ENCODE measurements at places on chromosomes 3 and 15.

DNA sequence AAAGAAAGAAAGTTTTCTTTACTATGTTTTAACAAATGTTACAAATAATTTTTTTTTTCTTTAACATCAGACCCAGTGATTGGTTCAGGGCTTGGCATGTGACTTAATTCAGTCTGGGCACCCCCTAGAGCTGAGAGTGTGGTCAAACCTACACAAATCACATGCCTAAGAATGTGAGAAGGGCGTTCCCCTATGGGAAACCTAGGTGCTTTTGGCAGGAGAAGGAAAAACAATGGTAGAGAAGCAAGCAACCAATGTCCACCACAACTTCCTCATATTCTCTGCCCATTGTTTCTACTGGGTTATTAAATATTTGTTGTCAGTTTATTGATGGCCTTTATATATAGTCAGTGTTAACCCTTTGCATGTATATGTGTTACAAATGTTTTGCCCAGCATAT is 21.4 kb upstream of the PIAS1 start:
- no peak for DNase-seq

GRCh38 chr3:115800489-115801075 is 177.3 kb downstream of the GAP43 start:
- DNase-seq: no peak

- DNase-seq: no peak
These were observed 87.5 kb upstream of the PRR20G start for GRCh38 chr3:127375151-127375930.

GRCh38 chr3:132781922-132782321 is 59.7 kb upstream of the NPHP3 start:
- no peak for DNase-seq

- no peak for DNase-seq
These were observed 887.4 kb upstream of the EPHA6 start for GRCh38 chr3:95926904-95927501.

- DNase-seq: no peak
These were observed 660.1 kb upstream of the SGO1 start for GRCh38 chr3:20846066-20846465.

DNA sequence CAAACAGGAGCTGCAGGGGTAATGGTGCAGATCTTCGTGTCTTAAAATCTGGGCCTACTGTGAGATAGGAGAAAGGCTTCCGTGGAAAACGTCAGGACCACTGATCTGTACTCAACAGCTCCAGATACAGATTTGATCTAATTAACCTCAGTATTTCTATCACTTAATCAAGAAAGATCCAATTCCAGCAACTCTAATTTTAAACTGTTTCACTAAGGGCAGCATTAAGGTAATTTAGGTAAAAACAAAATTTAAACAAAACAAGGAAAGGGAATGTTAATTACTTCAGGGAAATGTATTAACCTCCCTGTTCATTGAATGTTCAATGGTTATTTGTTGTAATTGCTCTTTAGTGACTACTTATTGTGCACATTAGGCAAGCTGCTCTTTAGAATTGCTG is 26.4 kb upstream of the TTC14 start:
- no peak for DNase-seq

DNA sequence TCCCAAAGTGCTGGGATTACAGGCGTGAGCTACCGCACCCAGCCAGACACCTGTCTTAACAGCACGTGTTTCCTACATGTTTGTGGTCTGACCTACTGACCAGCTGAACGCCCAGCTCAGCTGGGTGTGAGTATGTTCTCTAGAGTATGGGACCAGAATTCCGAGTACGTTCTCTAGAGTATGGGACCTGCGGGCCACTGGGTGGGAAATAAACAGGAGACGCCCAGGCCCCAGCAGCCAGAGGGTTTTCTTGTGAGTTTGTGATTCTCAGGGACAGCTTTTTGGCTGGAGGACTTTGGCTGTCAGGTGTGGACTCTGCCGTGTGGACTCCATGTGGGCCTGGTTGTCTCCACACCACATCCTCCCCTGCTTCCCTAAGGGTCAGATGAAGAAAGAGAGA is 87.3 kb downstream of the CHRD start:
- DNase-seq: no peak

- no peak for DNase-seq
These were observed 931.9 kb downstream of the IGSF11 start for GRCh38 chr3:118102737-118103136.

- DNase-seq: no peak
These were observed 86.3 kb downstream of the CNTN6 start for GRCh38 chr3:1179146-1179545.

DNA sequence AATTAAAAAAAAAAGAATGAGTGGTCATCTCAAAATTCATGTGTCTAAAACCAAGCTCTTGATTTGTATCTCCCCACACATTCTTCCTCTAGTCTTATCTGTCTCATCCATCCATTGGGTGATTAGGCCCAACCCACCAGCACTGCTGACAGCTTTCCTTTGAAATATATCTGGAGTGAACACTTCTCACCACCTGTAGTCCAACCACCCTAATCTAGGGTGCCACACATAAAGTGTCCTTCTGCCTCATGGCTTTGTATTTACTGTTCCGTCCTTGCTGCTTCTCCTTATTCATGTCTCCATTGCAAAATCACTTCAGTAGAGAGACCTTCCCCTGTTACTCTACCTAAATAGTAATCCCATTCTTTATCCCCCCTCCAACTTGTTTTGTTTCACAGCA is 82.4 kb upstream of the PTX3 start:
- no peak for DNase-seq

DNA sequence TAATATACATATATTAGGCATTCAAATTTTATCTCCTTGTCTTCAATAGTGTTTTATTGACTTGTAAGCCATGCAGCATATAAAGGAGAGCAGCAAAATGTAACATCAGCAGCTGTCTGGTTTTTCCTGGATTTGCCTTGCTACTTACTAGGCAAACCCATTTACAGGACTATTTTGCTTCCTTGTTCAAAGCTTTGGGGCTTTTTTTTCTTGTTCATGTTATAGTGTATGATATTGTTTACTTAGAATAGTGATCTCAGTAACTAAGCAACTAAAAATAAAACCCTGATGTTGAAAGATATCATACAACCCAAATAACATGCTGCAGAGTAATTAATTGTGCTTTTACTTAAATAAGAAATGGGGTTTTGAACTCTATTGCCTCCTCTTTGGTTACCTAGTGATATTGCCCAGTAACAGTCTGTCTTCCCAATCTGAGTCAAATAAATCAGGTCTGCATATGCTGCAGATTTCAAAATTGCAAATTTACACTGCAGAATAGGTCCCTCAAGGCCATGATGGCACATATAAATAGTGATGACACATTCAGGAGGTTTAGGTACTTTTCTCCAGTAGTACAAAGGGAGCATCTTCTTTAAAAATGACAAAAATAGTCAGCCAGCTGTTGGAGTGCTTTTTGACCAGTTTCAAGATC is 578.1 kb upstream of the NECTIN3 start:
- no peak for DNase-seq

- DNase-seq: no peak
These were observed 153.1 kb downstream of the TNIK start for GRCh38 chr3:171307046-171307585.

DNA sequence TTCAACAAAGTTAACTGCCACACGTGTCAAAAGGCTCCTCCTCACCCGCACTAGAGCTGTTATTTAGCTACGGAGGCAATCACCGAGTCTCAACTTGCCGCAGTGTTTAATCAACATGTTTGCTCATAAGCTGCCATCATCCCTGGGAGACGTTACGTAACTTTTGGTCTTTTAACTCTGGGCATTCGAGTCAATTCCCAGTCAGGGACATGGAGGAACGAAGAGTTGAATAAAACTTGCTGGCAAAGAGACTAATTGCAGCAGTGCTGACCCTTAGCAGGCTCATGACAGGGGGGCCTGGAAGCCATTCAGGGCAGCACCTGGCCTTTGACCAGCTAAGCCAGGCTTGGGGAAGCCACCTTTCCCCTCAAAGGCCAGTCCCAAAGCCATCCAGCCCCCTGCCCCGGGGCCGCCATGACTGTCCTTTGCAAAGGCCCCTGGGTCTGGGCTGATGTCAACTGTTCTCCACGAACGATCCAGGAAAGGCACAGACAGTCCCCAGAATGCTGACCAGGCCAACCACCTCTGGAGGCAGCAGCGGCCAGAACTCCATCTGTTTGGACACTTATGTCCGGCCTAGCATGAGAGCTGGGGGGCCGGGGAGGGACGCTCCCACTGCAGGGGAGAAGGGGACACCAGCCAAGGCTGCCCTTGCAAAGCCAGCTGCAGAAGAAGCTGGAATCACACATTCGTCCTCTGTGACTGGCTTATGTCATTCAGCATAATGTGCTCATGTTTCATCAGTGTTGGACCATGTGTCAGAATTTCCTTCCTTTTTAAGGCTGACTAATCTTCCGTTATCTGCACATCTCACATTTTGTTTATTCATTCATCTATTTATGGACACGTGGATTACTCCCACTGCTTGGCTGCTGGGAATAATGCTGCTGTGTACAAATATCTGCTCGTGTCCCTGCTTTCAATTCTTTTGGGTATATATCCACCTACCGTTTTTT is 43.7 kb downstream of the PCSK6 start:
- no peak for DNase-seq

- no peak for DNase-seq
These were observed 25.6 kb downstream of the SLCO3A1 start for GRCh38 chr15:91879158-91879557.

GRCh38 chr15:57857871-57858270 is 151.4 kb downstream of the POLR2M start:
- DNase-seq: no peak

DNA sequence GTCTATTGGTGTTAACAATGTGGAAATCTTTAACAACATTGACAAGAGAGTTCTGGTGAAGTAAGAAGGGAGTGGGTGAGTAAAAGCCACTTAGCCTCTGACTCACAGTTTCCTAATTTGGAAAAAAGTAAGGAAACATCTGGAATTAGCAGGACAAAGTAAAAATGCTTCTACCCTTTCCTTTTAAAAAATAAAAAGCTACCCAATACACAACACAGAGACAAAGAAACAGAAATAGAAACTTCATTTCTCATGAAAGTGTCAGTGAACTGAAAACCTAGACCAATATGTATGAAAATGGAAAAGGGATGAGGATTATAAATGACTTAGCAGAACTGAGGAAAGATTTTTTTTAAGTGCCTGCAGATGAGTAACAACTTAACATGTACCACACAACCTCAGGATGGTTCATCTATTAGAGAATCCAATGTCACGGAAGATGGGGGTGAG is 65.4 kb downstream of the SSR3 start:
- no peak for DNase-seq

DNA sequence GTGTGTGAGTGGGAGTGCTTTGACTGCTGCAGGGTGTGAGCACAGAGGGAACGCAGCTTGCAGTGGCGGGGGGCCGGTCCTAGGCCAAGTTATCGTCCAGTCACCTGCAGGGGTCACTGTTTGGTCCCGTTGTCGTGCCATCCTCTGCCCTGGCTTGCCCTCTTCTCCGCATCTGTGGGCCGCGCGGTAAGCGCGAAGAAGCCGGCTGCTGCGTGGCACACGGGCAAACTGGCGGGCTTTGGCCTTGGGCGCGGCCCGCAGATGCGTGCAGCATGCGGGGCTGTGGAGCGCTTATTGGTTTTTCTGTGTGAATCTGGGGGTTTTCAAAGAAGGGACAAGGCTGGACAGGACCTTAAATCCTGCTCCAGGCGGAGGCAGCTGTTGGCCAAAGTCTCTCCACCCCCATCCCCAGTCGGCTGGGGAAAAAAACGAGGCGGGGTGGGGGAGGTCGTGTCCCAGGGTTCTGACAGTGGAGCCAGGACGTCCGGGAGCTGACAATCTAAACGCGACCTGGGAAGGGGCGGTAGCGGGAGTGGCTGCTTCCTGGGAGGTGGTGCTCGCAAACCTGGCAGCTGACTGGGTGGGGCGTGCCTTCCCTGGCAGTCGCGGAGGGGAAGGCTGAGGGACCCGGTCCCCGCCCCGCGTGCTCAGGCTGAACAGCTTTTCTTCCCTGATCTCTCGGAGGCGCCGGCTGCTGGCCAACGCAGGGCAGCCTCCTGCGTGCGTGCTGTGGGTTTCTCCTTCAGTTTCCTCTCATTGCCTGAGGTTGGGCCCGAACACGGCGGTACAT is 39.7 kb upstream of the VEPH1 start:
- no peak for DNase-seq

- no peak for DNase-seq
These were observed 37.7 kb downstream of the CLDN18 start for GRCh38 chr3:138047596-138048158.

DNA sequence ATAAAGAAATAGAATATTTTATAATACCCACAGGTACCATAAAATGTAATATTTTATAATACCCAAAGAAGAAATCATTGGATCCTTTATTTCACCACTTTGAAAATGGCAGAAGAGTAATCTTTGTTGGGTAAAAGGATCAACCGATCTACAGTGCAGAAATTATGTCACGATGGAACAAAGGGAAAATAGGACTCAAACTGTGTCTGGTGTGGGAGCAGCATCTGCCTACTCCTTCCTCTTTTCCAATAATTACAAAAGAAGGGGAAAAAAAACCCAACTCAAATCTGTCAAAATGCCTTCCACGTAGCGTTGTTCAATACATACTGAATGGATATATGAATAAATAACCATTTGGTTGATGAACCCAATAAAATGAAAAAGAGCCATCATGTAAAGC is 492.6 kb upstream of the TBL1XR1 start:
- no peak for DNase-seq

GRCh38 chr3:53139906-53140846 is 9.9 kb upstream of the RFT1 start:
- no peak for DNase-seq

- peak; percentile 16 for DNase-seq
These were observed 12.0 kb downstream of the CSRNP1 start for GRCh38 chr3:39141171-39141995.

DNA sequence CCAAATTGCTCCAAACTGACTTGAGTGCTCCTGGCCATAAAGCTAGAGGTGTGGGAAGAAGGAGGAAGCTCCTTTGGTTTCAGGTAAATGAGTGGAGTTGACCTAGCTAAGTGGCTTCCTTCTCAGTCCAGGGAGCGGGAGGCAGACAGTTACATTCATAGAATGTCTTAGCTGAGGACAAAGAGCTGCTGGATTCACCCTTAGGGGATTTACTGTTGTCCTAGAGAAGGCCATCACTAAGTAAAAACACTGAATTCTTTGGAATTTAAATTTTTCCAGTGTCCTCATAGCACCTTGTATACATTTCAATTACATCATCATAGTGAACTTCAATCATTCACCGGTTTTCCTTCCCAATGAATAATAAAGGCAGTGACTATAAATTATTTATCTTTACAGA is 27.3 kb upstream of the NANOGP8 start:
- no peak for DNase-seq

- DNase-seq: no peak
These were observed at the start of gene ILDR1 for GRCh38 chr3:122021811-122022401. TSS of gene ILDR1 (minus strand) at chr3:122022247. CDS start at chr3:122022077, 170 bp downstream.

- DNase-seq: no peak
These were observed 1223.2 kb downstream of the OTOL1 start for GRCh38 chr3:162719684-162720341.

DNA sequence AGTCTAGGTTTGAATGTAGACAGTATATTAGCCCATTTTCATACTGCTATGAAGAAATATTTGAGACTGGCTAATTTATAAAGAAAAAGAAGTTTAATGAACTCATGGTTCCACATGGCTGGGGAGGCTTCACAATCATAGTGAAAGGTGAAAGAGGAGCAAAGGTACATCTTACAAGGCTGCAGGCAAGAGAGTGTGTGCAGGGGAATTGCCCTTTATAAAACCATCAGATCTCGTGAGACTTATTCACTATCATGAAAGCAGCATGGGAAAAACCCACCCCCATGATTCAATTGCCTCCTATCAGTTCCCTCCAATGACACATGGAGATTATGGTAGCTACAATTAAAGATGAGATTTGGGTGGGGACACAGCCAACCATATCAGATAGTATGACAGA is 440.1 kb upstream of the ARHGEF26 start:
- no peak for DNase-seq

All from central memory CD4-positive, alpha-beta T cell (primary cell).